A549 treated with ZK216348 at 1 μM for 4 hours (cell line): ENCODE measurements at places on chromosomes 1 and 21. TPM values are rescaled to one million over a fixed set of nuclear protein-coding genes. Genes with fewer than 3 reads are reported as not detected.

Gene KCNJ15
- total RNA-seq = 0.06 to 0.17 TPM (median 0.07 TPM) in 3 of 5 replicates, not detected in the others

Gene DYNLT5
- not detected in 5 replicates for total RNA-seq

Gene MIXL1
- total RNA-seq = 0.13 TPM in 1 of 5 replicates, not detected in the others

Gene HSPA6
- 1.1 to 10.4 TPM (median 2.8 TPM) in 5 replicates for total RNA-seq

Gene CLDN17
- total RNA-seq = not detected in 5 replicates

Gene KRTAP13-4
- total RNA-seq = not detected in 5 replicates

Gene CLCA2
- not detected in 5 replicates for total RNA-seq

Gene TNFRSF18
- 0.35 TPM in 1 of 5 replicates, not detected in the others for total RNA-seq

Gene S100A9
- total RNA-seq = 0.29 to 1.1 TPM in 2 of 5 replicates, not detected in the others

Gene PAQR7
- 4.5 to 7.4 TPM (median 6.7 TPM) in 5 replicates for total RNA-seq

Gene ADCY10
- 0.02 to 0.40 TPM (median 0.25 TPM) in 4 of 5 replicates, not detected in the other for total RNA-seq

Gene ETV3L
- not detected in 5 replicates for total RNA-seq

Gene FOXO6
- total RNA-seq = 0.48 to 1.1 TPM (median 1.0 TPM) in 5 replicates

Gene ZMPSTE24
- 20.4 to 42.8 TPM (median 36.6 TPM) in 5 replicates for total RNA-seq

Gene ZBTB8B
- total RNA-seq = not detected in 5 replicates

Gene CHAF1B
- 10.5 to 13.3 TPM (median 11.6 TPM) in 5 replicates for total RNA-seq

Gene RXRG
- not detected in 5 replicates for total RNA-seq
